ENCODE measurements at places on chromosomes 16 and 17.

DNA sequence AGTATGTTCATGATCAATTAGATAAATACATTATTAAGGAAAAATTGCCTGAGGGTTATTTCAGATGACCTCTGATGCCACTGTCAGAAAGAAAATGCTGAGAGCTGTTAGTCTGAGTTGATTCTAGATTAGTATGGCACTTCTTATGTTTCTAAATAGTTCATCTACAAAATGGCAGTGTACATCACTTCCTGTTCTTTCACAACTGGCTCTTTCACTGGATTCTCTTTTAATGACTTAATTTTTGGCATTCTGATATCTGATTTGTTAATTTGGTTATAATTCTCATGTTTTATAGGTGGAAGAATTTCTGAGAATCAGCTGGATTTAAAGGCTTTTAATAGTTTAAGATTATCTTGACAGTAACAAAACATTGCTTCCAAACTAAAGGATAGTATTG lies 3.3 kb downstream of the TAOK1 start:
- no peak for DNase-seq

- no peak for DNase-seq
These were observed 45.9 kb downstream of the CDH13 start for GRCh38 chr16:82672676-82673075.

DNA sequence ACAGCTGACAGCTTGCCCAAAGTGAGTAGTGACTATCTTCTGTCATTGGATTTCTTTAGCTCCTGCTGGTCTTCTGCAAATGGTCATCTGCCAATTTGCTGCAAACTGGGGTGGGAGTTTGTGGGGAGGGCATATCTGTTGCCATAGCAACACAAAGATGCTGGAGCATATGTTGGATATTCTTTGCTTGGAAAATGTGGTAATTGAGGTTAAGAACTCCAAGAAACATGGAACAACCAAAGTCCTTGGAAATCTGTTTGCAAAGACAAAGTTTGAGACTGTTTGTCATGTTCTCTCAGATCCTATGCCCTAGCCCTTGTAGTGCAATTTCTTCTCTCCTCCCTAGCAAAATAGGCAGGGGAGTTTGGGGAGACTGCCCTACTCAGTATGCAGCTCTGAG lies 155.3 kb downstream of the PRKCB start:
- no peak for DNase-seq

GRCh38 chr17:69812240-69812837 lies 262.7 kb upstream of the KCNJ16 start:
- no peak for DNase-seq

- no peak for DNase-seq
These were observed 3.1 kb downstream of the SKAP1 start for GRCh38 chr17:48426761-48427500.

- DNase-seq: no peak
These were observed 5.4 kb downstream of the C17orf99 start for GRCh38 chr17:78151514-78152008.

GRCh38 chr17:78908426-78908825 lies 5.4 kb upstream of the CEP295NL start:
- no peak for DNase-seq

DNA sequence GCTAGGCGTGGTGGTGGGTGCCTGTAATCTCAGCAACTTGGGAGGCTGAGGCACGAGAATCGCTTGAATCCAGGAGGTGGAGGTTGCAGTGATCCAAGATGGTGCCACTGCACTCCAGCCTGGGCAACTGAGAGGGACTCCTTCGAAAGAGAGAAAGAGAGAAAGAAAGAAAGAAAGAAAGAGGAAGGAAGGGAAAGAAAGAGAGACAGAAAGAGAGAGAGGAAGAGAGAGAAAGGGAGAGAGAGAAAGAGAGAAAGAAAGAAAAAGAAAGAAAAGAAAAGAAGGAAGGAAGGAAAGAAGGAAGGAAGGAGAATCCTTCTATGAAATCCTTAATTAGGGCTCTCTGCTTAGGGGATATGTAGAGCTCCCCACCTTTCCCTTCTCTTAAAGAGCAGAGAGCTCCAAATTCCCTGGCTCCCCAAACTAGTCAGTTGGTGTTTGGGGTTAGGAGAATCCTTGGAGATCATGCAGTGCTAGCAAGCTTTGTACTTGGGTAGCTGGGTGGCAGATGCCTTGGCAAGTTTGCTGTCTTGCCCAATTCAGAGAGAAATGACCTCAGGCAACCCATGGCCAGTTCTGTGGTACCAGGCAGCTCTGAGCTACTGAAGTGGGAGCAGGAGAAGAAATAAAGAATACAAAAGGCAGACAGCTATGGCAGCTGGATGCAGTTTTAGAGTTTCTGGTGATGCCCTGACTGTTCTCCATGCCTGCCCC lies 8.9 kb upstream of the HOXB13 start:
- no peak for DNase-seq

DNA sequence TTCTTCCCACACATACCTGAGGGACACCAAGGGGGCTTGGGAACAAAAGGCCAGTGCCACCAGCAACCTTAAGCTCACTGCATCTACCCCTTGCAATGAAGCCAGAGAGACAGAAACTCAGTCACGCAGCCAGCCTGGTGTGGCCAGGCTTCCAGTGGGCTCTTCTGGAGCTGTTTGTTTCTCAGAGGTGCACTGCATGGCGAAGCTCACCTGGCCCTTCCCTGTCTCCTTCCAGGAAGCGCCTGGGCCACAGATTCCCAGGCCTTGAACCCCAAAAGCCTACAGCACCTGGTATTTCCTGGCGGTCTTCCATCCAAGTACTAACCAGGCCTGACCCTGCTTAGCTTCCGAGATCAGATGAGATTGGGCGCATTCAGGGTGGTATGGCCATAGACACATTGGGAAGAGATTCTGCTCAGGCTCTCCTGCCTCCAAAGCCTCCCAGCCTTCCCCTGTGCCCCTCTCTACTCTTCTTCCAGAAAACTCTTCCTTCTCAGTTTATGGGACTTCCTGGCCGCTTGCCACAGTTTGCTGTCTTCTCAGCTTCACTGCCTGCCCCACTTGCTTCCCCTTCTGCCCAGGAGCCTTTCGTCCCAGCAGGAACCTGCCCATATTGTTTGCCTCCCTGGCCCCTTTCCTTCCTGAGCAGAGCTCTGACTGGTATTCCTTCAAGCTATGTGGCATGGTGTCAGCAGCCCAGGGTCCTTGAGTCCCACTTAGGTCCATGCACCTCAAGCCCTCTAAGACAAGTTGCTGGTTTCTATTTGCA lies 1.6 kb downstream of the CISD3 start:
- no peak for DNase-seq

DNA sequence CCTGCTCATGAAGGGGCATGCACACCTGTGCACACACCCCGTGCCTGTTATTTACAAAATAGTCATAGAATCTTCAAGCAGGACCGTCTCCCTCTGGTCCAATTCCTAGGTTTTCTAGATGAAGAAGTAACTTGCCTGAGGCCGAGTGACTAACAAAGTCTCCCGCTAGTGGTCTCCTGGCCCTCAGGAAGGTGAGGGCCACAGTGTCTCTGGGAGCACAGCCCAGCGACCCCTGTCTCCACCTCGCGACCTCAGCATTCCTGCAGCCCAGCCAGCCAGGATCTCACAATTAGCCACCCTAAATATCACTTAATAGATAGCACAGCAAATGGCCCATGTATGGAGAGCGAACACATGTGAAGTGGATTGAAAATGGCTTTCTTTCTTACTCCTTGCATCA lies 30.5 kb upstream of the CACNG1 start:
- DNase-seq: no peak

DNA sequence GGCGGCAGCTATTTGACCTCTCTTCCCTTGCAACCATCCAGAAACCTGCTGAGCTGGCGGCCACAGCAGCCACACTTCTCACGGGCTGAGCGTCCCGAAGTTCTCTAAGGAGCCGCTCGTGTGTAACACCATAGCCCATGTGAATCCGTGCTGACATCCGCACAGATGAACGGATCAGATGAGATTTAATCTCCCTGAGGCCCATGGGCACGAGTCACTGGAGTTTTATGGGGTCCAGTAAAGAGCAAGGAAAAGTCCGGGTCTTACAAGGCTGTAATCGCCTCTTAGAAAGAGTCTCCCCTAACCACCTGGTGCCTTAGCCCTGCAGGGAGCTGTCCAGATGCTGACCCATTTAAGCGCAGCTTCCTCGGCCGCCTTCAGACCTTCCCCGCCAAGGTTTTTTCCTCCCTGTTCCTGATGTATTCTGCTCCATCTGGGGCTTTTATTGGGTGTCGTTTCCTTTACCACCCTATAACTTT lies 5.5 kb upstream of the CACNG5 start:
- no peak for DNase-seq

Data from vagina (tissue), 2 donors.